ENCODE measurements at places on chromosomes 1 and 21.

DNA sequence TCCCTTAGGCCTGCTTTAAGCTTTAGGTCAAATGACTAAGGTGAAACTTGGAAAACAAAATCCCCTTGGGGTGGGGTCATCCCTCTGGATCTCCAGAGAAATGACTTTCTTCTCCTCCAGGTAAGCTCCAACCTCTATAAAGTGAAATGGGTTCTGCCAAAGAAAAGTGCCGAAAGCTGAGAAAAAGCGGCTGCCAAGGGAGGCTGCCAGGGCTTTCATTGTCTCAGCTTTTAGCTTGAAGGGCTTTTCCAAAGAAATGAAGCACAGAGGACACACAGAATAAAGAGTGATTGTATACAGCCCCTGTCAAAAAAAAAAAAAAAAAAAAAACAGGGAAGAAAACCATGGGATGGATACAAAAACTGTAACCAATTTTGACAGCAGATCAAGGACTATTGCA lies 126.9 kb downstream of the TGFBR3 start:
- DNase-seq: no peak

- peak; percentile 55 for DNase-seq
These were observed 19.6 kb downstream of the BACH1 start for GRCh38 chr21:29318354-29318753.

- DNase-seq: peak; percentile 95
These were observed 27.4 kb downstream of the CHML start for GRCh38 chr1:241612533-241613477.

- DNase-seq: no peak
These were observed 3.2 kb downstream of the IRF2BP2 start for GRCh38 chr1:234606784-234607108.

DNA sequence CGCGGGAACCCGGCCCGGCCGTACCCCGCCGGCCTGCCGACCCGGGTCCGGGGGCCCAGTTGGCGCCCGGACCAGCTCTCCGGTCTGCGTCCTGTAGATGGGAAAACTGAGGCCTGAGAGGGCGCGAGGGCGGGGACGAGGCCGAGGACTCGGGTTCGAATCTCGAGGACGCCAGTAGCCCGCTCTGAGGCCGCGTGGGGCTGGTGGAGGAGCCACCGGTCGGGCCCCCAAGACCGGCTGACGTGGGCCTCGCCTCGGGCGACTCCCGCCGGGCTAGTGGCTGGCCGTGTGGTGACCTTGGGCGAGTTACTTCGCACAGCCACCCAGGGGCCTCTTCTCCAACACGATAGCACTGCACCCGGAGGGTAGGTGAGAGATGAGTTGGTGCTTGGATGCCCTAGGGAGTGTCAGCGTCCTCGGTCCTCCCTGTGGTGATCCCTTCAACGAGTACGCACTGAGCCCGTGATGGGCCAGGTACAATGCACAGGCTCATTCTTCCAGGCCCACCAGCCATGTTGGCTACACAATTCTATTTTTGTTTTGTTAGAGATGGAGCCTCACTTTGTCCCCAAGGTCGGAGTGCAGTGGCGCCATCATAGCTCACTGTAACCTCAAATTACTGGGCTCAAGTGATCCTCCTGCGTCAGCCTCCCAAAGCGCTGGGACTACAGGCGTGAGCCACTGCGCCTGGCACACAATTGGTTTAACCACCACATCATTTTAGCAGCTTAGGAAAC lies 404 bp upstream of the SCMH1 start:
- no peak for DNase-seq

DNA sequence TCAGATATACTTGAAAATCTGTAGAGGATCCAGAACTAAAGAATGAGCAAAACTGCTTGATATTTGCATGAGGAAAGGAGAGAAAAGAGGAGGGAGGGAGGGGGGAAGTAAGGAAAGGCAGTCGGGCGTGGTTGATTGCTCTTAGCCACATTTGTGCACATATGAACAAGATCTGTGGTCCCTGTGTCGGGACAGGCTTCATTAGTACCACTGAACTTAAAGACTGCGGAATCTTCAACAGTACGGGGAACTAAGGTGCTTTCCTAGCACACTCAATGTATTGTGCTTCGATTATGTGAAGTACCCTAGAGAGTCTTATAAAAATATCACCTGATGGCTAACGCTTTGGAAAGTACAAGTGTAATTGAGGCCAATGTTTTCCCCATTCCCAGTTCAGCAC lies 59.9 kb downstream of the ZBTB18 start:
- DNase-seq: no peak

- DNase-seq: no peak
These were observed 69.3 kb upstream of the CASZ1 start for GRCh38 chr1:10865518-10866320.

GRCh38 chr1:224670506-224670905 lies 54.4 kb downstream of the CNIH3 start:
- no peak for DNase-seq

DNA sequence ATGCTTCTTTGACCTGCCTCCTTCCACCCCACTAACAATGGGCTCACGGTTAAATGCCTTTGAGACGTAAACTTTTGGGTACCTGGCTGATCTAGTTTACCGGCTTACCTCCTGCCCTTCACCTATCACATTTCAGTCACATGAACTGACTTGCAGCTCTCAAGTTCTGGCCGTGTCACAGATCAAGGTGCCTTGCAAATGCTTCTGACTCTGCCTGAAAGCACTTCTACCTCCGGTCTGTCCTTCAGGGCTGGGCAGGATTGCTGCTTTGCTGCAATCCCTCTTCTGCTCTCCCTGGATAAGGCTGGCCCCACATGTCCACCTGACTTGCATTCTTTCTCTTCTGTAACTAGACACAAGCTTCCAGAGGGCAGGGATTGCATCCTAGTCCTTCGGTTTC lies 69.0 kb downstream of the GRIK1 start:
- DNase-seq: no peak

- DNase-seq: no peak
These were observed 233.3 kb downstream of the KCNJ6 start for GRCh38 chr21:37682966-37683365.

- DNase-seq: no peak
These were observed 3.0 kb downstream of the GNAT2 start for GRCh38 chr1:109616391-109616790.

DNA sequence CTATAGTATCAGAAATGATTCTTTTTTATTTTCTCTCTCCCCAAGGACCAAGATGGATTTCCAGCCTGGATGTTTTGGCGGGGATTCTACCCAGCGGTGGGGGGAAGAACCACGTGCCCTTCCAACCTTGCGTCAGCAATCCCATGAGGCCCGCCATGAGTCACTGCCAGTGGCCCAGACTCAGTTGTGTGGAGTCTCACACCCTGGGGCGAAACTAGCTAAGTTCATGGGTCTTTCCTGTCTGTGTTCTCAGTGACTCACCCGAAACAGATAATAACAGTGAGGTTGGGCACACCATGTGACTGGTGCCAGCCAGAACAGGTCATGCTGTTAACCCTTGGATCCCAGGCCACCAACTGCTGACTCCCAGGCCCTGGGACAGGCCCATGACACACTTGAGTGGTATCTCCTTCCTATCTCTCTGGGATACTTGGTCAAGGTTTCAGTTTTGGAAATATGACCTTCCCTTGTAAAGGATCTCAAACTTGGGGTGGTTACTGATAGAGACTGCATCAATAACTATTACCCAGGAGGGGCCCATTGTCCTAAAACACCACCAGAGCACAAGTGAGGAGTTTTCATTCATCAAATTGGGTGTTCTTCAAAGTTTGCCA lies 98.0 kb upstream of the DUSP10 start:
- peak; percentile 77 for DNase-seq

- DNase-seq: no peak
These were observed 77.6 kb downstream of the DUSP10 start for GRCh38 chr1:221664253-221664652.

Measured in iris pigment epithelial cell (primary cell).